PC-3 (cell line): ENCODE measurements at places on chromosomes 4 and X.

DNA sequence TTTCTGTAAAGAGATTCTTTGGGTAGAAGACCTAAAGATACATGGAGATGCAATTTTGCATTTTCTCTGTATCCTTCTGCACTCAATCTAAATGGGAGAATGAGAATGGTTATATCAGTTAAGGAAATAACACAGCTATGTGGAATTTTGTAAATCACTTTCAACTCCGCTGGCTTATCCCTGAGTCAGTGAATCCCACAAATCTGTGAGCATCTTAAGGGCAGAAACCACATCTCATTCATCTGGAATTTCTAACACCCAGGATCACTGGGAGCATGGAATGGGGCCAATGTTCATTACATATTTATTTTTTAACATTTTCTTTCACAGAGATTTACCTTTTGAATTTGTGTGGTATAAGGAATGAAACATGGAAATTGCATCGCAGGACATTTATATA is 167.8 kb downstream of the CFAP47 start:
- H3K36me3 ChIP-seq, result no peaks in the 10 kb centered on the region
- no peaks in the 10 kb centered on the region for H3K27me3 ChIP-seq
- H3K4me3 ChIP-seq, result no peak overlapping the region
- H3K27ac ChIP-seq, result no peak overlapping the region
- no peak for DNase-seq

DNA sequence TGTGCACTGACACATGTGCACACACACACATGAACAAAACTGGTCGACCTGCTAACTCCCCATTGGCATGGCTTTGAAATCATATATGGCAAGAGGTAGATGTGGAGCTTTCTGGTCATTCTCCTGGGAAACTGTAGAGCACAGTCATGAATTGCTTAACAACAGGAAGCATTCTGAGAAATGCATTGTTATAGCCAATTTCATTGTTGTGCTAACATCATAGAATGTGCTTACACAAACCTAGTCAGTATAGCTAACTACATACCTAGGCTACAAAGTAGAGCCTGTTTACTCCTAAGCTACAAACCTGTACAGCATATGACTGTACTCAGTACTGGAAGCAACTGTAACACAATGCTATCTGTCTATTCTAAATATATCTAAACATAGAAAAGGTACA is 134.2 kb upstream of the SH3RF1 start:
- no peak overlapping the region for H3K4me3 ChIP-seq
- no peaks in the 10 kb centered on the region for H3K27me3 ChIP-seq
- no peak overlapping the region for H3K27ac ChIP-seq
- no peaks in the 10 kb centered on the region for H3K36me3 ChIP-seq
- DNase-seq, result peak; percentile 51

GRCh38 chrX:119238557-119238956 is 2.5 kb downstream of the PGRMC1 start:
- peaks cover 30% of the 10 kb centered on the region for H3K36me3 ChIP-seq
- peaks cover 24% of the 10 kb centered on the region for H3K4me1 ChIP-seq
- peak overlapping the region; percentile 99 for H3K4me3 ChIP-seq
- no peaks in the 10 kb centered on the region for H3K27me3 ChIP-seq
- H3K27ac ChIP-seq, result peak overlapping the region; percentile 19; the same call in 1 of the 2 replicates
- peak; percentile 26 for DNase-seq

GRCh38 chr4:126268106-126268505 is 953.4 kb downstream of the FAT4 start:
- no peaks in the 10 kb centered on the region for H3K27me3 ChIP-seq
- no peaks in the 10 kb centered on the region for H3K4me1 ChIP-seq
- DNase-seq, result no peak
- H3K4me3 ChIP-seq, result no peak overlapping the region
- no peak overlapping the region for H3K27ac ChIP-seq

DNA sequence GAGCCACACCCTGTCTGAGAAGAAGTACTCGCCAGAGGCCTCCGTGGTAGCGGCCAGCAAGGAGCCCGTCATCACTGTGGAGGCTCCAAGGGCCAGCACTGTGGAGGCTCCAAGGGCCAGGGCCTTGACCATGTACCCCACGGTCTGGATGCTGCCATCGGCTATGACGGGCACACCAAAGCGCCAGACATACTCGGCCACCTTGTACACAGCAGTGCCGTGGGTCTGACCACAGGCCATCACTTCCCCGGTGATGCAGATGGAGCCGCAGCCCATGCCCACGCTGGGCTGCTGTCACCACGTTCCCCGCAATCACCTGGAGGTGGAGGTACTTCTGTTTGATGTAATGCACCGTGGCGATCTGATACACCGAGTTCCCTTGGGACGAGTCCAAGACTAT is 377.7 kb upstream of the MAOA start:
- H3K4me3 ChIP-seq, result no peak overlapping the region
- no peaks in the 10 kb centered on the region for H3K27me3 ChIP-seq
- H3K36me3 ChIP-seq, result no peaks in the 10 kb centered on the region
- no peaks in the 10 kb centered on the region for H3K4me1 ChIP-seq
- no peak for DNase-seq
- no peak overlapping the region for H3K27ac ChIP-seq

DNA sequence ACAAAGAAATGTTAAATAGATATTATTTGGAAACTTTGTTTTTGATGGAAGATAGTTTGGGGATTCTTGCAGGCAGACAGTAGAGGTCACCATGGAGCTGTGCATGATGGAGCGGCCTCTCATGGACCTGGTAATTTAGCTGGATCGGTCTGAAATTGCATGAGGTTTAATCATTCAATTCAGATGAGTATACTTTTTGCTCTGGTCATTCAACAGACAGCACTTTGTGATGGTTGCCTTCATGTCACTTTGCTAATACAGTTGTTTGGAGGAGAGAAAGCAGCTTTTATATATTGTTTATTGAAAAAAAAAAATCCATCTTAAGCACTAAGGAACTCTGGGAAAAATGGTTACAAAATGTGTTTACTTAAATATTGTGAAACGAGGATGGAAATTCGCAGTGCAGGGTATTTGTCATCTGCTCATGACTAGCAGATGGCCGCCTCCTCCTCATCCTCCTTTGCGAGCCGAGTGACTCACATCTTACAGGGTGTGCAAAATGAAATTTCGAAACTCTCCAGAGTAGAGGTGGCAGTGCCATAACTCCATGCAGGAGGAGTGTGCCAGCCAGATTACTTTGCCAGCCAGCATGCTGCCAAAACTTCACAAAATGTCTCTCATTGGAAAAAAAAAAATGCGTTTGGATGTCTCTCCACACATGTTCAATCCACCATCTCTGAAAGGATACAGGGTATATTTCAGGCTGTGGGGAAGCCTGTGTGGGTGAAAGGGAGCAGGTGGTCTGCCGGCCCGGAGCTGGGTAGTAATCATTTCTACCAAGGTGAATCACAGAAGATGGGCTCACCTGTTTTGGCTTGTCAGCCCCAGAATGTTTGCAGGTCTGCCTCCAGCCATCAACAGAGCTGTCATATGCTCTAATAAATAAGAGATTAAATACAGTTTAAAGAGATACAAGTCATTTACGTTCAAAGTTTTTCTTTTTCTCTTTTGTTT is 314.9 kb upstream of the DIPK2B start:
- H3K4me3 ChIP-seq, result no peak overlapping the region
- peaks cover 48% of the 10 kb centered on the region for H3K4me1 ChIP-seq
- H3K27ac ChIP-seq, result peak overlapping the region; percentile 99
- no peaks in the 10 kb centered on the region for H3K36me3 ChIP-seq
- H3K27me3 ChIP-seq, result no peaks in the 10 kb centered on the region
